ENCODE measurements at places on chromosomes 5 and 9.

DNA sequence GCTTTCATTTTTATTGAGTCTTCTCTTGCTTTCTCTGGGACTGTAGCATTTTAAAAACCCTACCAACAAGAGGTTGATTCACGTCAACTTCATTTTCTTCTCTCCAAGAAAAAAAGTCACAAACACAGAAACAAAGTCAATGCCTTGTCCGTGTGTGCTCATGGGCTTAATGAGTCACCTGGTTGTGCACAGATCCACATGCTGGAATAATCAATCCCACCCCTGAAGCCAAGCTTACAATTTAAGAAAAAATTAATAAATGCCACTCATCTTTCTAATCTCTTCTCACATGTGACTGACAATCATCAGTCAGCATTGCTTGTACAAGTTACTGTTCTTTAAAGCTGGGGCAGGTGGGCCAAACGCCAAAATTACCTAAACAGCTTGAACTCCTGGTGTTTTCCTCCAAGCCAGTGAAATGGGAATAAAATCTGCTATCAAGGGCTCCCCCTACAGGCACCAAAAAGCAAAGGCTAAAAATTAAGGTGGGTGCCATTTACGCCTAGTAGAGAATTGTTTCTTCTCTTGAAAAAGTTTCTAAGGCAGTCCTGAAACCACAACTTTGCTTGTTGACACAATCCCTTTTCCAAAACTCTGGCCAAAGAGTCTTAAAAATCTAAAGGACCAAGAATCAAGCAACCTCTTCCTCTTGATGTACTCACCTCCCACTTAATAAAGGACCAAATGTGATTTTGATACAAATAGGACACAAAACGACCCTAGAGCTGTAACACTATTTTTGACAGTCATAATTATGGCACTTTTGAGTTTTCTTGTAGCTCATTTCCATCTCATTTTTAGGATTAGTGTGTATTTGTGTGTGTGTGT lies 21.3 kb downstream of the TRMO start:
- peak; percentile 37 for DNase-seq

- DNase-seq: no peak
Observed at GRCh38 chr5:144504929-144505577, 334.4 kb downstream of the KCTD16 start.

GRCh38 chr5:43874772-43875171 lies 271.8 kb downstream of the NNT start:
- DNase-seq: no peak

- DNase-seq: no peak
Observed at GRCh38 chr9:5690278-5690677, 61.4 kb downstream of the RIC1 start.

- DNase-seq: no peak
Observed at GRCh38 chr9:5468850-5469249, 18.5 kb downstream of the CD274 start.

DNA sequence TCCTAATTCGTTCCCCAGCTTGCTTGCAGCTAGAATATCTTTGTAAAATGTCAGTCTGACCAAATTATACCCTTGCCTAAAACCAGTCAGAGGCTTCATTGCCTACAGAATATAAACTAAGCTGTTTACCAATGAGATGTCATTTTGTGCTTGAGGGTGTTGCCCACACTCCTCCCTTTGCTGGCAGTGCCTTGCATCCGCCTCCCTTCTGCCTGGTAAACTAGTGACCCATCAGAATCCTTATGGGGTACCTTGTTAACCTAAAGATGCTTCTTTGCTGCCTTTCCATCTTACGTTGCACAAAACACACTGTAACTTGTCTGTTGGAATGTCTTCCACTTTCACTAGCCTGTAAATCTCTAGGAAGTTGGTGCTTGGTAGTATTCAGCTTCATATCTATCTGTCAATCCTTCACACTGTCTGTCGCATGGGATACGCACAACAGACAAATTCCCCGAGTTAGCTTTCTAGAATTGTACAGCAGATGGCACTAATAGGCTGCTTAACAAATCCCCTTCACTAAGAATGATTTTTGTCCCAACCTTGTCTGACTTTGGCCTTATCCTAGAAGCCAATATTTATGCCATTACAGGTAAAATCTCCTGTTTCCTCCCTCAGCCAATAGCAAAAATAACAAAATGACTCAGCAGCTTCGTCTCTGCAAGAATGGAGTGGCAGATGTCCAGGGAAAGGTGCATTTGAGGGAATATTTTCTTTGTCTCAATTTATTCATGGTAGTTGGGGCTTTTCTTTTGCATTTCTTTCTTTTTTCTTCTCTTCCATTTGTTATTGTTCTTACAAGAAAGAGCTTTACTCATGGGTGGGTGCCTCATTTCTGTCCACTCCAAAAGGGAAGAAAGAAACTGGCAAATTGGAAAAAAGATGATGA lies 3.0 kb downstream of the NUDT2 start:
- peak; percentile 17 for DNase-seq

DNA sequence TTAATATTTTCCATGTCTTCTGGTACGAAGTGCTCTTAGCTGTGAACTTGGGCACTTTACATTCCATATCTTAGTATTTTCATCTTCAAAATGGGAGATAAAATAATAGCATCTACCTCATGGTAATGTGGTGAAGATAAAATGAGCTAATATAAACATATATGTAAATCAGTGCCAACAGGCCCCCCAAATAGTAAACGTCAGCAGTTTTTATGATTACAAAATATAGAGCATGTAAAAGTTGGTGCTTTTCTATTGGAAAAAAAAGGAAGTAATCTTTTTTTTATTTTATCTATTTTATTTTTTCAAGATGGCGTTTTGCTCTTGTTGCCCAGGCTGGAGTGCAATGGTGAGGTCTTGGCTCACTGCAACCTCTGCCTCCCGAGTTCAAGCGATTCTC lies 291.1 kb upstream of the PRDM9 start:
- DNase-seq: no peak

GRCh38 chr5:42377496-42377895 lies 45.7 kb upstream of the GHR start:
- DNase-seq: no peak

DNA sequence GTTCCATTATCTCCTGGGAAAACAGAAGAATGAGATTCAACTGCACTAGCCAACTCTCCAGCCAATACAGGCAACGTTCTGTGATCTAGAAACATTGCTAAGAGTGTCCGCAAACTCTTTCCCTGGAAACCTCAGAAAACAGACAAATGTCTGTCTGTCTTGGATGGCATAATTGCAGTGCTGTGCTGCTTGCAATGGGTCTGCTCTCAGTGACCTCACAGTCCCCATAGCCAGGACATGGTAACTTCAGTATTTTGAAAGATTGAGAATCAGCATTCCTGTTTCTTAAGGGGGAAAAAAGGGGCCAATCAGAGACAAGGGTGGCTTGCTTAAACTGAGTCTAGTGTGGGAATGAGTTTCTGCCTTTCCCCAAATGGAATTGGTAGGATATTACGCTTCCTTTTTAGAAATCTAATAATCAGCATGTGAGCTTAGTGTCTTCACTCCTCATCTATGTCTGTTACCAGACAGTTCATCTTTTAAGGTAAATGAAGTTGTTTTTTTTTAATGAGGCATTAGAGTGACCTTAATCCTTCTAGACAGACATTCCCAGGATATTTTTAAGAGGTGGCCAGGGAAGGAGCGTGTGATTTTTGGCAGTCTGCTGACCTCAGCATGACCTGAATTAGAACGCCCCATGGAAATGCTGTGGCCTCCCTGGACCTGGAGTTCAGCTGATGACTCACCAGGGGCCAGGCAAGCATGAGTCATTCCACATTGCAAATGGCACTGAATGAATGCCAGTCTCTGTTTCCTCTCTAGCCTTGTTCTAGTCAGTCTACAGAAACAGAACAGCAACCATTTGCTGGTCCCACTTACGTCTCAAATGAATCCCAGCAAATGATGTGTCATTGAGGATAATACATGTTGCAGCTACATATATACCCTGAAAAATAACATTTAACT lies 210.2 kb upstream of the ACTBL2 start:
- DNase-seq: peak; percentile 36

DNA sequence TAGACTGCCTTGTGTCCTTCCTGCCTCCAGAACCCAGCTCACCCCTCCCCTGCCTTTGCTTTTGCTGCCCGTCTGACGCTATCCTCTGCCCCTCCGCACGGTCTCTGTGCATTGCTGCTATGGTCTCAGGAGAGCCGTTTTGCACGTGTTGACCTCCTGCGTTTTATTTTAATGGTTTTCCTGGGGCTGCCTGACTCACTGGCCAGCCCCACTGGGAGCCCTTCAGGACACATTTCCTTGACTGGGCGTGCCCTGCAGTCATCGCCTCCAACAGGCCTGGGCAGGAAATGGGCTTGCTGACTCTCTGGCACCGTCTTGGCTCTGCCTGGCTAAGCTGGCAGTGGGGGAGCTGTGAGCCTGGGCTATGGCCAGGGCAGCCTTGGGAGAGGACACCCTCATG lies 17.9 kb upstream of the ASS1 start:
- DNase-seq: no peak

- DNase-seq: no peak
Observed at GRCh38 chr5:51043745-51044144, 339.5 kb upstream of the ISL1 start.

- no peak for DNase-seq
Observed at GRCh38 chr9:70798018-70798417, 323.4 kb downstream of the TRPM3 start.

DNA sequence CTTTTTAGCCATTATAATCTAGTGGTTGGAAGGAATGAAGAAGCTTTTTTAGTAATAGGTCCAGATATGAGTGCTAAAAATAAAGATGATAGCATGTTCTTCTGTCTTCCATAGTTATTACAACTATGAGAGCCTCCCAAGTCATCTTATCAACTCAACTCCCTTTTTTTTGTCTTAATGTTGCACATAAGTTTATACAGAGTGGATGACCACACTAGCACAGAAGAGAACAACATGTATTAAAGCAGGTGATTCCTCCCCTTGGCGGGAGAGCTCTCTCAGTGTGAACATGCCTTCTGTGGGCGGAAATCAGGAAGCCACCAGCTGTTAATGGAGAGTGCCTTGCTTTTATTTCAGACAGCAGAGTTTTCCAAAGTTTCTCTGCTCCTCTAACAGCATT lies 40.1 kb upstream of the STX17 start:
- no peak for DNase-seq

DNA sequence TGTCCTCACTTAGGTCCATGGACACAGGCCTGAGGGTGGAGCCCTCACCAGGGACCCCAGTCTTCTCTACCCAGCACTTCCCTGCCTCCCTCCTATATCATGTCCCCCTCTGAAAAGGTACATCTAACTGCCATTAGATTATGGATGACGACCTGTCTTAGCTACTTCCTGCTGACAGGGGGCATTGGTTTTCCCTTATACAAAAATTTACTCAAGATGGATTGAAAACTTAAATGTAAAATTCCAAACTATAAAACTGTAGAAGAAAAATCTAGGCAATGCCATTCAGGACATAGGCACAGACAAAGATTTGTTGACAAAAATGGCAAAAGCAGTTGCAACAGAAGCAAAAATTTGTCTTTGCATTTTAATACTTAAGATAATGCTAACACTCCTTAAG lies 623.2 kb upstream of the FAM174A start:
- no peak for DNase-seq

All from WERI-Rb-1 (cell line).